CD4-positive, alpha-beta T cell treated with Interleukin-17A for 1 hour (primary cell): ENCODE measurements at places on chromosomes 16 and 17.

DNA sequence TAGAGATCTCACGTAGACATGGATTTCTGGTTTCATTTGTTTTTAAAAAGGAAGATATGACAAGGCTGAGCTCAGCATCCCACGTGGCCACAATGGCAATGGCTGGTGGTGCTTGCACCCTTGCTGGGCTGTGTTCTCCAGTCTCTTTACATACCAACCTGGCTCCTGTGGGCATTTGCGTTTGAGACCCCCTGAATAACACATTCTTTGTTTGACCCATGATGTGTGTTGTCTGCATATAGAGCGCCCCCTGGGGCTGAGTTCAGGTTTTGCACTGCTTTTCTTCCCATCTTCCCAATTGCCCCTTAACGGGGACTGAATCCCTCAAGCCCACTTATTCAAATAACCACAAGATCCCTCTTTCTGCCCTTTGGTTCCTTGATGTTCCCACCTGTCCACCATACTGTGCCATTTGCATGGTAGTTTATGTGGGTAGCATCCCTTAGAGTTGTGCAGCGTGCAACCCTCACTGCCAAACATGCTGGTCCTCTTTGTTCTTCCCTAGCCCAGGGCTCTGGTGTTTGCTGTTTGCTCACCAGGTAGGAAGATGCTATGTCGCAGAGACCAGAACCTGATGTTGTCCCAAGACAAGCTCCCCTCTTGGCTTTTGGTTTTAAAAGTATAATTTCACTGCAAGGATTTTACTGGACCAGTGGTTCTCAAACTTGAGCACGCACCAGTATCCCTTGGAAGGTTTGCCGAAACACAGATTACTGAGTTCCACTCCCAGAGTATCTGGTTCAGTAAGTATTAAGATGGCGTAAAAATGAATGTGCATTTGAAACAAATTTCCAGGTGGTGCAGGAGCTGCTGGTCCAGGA lies 38.5 kb upstream of the NKD1 start:
- DNase-seq: peak; percentile 40

GRCh38 chr17:66549731-66550207 lies 247.4 kb downstream of the PRKCA start:
- DNase-seq: no peak

- no peak for DNase-seq
Observed at GRCh38 chr17:61376931-61377838, 22.5 kb upstream of the TBX2 start.

DNA sequence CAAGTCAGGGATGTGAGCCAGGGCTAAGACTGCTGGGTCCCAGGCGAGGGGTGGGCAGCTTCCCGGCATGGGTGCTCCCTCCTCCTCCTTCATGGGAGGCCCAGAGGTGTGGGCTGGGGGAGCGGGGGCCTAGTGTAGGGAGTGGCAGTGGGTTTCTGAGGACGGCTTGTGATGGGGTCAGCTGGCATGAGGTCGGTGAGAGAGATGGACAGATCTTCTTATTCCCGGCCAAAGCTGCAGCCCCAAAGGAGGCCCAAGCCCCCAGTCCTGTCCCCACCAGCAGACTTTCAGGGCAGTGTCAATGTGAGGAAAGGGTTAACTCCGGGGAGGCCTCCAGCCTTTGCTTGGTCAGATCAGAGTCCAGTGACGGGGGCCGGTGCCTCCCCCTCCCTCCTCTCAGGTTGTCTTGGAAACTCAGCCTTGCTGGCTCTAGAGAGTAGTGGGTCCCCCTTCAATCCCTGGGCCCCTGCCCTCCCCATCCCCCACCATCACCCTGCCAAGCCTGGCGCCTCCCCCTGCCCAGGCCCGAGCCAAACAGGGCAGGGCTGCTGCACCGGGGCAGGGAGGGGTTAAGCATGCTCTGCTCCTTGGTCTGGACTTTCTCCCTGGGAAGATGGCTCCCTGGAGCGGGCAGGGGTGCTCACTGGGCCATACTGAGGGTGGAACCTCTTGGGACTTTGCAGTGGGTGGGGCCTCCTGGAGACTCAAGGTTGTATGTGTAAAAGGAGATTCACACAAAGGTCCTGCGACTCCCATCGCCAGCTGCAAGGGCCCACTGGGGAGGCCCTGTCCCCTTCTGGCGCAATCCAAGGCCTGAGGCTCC lies 12.4 kb downstream of the NAT9 start:
- no peak for DNase-seq

DNA sequence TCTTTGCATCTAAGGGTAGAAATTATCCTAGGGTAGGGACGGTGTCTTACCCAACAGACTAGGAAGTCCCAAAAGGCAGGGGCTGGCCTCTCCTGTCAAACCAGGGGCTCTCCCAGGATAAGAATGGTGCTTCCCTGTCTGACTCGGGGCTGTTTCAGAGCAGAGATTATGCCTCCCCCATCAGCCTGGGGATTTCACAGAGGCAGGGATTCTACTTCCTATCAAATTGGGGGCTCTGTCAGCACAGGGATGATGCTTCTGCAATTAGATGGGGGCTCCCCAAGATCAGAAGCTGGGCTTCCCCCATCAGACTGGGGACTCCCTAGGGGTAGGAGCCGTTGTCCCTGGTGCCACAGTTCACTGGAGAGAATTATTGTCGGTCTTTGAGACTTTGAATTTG lies 2.3 kb downstream of the NXPH3 start:
- no peak for DNase-seq

DNA sequence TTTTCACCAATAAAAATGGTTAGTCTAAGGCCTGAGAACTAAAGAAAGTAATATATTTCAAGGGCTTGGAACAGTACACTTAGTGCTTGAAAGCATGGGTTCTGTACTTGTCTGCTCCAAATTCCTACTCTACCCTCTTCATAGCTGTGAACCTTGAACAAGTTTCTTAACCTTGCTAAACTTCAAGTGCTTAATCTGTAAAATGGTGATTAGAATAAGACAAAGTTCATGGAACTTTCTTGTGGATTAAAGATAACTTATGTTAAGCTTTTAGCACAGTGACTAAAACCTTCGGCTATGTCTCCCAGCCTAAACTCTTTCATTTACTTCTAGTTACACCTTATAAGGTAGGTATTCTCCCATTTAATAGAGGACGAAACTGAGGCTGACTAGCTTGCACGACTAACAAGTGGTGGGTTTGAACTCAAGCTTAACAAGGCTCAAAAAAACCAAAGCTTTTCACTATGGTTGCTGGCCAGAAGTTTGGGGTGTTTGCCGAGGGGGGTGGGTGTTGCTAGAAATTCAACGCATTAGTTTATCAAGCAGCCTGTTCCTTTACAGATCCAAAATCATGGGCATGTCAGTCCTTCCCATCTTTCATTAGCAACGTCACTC lies 28.8 kb downstream of the CDRT4 start:
- DNase-seq: no peak
